ENCODE measurements at places on chromosomes 1 and 21.

DNA sequence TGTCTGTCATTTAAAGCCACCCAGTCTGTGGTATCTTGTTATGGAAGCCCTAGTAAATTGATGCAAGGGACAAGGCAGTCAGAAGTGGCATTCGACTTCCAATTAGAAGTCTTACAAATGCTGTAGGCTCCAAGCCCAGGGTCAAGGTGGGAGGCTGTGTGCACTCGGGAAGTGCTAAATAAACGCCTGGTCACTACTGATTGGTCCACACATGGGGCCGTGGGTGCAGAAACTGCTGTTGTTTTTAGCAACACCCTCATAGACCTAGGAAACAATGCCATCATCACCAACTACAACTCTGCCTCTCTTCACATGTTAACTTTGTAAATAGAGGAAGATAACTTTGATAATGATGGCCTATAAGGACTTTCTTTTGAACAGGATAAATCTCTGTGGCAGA lies 20.2 kb upstream of the ZBTB21 start:
- DNase-seq = no peak

DNA sequence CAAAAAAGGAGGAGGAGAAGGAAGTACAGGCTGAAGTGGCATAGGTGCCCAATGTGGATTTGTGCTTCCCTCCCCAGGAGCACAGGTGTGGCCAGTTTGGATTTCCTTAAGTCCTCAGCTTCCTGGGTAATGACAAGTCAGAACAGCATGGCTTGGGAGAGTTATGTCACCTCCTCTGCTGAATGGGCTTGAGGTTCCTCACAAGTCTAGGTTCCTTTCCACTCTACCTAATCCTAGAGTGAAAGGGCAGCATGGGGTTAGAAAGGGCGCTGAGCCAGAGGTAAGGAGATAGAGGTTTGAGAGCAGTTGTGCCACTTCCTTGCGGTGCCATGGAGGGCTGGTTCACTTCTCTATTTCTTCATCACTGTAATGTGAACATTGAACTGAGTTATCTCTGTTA lies 35.5 kb upstream of the IL20 start:
- DNase-seq = no peak

- DNase-seq = no peak
These were observed 6.5 kb downstream of the ANKRD45 start for GRCh38 chr1:173663159-173663558.

GRCh38 chr21:46295996-46296752 lies 10.0 kb downstream of the YBEY start:
- DNase-seq = peak; percentile 40

- no peak for DNase-seq
These were observed 128.5 kb upstream of the SERTAD4 start for GRCh38 chr1:210104103-210104502.
